ENCODE measurements at places on chromosomes 1 and 21.

GRCh38 chr1:207051191-207051943 lies at the start of gene YOD1:
Gene YOD1, minus strand, starts transcription at chr1:207051208. Its CDS starts 178 bp downstream, at chr1:207051030.
- no peak for DNase-seq

GRCh38 chr1:40708750-40709099 lies 17.2 kb downstream of the NFYC start:
- DNase-seq: no peak

DNA sequence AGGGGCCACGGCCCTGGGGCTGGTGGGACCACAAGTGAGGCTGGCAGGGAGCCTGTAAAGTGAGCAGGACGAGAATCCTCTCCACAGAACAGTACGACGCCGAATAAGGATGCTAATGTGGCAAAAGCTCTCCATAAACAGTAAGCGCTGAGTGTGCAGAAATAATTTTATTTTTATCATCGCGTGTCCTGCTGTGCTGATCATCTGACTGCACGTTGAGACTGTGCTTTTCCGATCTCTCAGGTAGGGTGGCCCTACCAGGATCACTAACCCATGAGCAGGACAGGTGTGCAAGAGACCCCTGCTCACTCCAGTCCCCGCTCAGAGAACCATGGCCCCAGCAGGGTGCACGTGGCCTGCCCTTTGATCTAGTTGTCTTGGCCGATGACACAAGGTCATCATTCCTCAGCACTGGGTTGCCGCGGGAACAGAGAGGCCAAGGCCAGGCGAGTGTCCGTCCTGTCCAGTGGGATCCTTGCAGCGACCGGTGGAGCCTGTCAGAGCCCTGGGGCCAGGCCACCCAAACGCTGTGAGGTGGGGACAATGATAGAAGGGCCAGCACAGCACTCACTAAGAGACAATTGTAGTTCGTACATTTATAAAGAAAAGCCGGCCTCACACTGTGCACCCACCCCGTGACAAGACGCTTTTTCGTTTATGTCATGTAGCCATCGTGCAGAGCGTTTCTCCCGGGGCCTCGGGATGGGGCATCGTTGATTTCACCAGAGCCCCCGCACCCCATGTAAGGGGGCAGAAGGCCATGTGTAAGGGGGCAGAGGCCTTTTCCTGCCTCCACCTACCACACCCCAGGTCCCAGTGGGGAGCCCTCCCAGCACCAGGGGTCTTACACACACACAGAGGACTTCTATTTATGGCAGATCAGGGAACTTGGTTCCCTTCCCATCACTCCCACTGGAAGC lies 52.7 kb upstream of the ADARB1 start:
- DNase-seq: no peak

GRCh38 chr1:5890346-5891106 lies 101.7 kb downstream of the NPHP4 start:
- DNase-seq: no peak

- no peak for DNase-seq
These were observed 33.9 kb upstream of the ASPM start for GRCh38 chr1:197180252-197180878.

DNA sequence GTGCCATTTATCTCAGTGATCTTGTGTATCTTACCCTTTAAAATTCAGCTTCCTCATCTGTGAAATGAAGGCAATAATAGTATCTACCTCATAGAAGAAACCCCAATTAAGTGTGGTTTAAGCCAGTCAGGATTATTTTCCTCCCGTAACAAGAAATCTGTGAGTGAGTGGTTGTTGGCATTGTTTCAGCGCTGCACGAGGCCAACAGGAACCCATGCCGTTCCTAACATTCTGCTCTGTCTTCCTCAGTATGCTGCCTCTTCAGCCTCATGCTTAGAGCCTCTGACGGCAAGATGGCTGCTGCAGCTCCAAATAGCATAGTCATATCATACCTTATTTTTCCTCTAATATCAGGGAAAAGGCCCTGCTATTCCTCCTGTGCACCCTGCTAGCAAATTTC lies 289.7 kb downstream of the TM2D1 start:
- no peak for DNase-seq

GRCh38 chr1:173823781-173824314 lies 625 bp upstream of the DARS2 start:
- no peak for DNase-seq

DNA sequence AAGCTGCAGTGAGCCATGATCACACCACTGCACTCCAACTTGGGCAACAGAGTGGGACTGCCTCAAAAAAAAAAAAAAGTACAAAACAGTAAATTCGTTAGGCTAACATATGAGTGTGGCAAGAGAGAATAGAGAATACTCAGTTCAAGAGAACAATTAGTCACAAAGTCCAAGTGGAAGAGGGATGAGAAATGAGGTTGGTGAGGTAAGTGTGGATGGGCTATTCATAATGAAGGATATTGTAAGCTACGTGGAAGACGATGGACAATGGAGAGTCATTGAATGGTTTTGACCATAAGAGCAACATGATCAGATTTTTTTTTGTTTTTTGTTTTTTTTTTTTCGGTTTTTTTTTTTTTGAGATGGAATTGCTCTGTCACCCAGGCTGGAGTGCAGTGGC lies 34.8 kb downstream of the WDTC1 start:
- no peak for DNase-seq

- no peak for DNase-seq
These were observed 504.0 kb upstream of the OLFM3 start for GRCh38 chr1:102500758-102501157.

DNA sequence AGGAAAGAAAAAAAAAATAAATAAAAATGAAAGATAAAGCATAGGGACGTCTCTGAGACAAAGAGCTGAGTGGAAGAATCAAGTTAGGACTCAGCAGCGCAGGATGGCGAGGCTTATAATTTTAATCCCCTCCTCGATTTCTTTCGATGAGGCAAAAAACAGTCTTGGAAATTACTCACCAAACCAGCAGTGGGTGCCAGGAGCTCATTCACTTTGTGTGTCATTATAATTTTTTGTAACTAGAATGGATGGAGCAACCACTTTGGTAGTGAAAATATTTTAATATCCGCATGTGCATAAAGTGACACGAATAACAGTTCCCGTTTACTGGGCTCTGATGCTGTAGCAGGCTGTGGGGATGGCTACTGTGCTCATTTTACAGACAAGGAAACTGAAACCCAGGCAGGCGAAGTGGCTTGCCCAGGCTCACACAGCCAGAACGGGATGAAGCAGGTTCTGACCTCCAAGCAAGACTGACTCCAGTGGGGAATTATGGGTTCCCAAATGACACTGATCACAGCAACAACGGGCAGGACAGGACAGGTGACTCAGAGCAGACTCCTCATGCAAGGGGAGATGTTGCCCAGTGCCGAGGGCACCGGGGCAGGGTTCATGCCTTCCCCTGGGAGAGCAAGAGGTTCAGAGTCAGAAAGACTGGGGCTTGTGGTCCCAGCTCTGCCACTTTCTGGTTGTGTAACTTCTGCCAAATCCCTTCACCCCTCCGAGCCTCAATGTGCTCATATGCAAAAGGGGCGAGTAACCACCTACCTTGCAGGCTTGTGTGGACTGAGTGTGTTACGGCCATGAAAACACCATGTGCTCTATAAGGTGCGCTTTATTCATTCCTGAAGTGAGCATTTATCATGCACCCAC lies 63.6 kb downstream of the RUNX3 start:
- DNase-seq: no peak

GRCh38 chr1:21603177-21604138 lies 65.7 kb downstream of the RAP1GAP start:
- no peak for DNase-seq

GRCh38 chr1:201531551-201532425 lies 7.1 kb upstream of the NAV1 start:
- DNase-seq: peak; percentile 87

GRCh38 chr1:67485046-67485811 lies 55.0 kb upstream of the SERBP1 start:
- DNase-seq: no peak

DNA sequence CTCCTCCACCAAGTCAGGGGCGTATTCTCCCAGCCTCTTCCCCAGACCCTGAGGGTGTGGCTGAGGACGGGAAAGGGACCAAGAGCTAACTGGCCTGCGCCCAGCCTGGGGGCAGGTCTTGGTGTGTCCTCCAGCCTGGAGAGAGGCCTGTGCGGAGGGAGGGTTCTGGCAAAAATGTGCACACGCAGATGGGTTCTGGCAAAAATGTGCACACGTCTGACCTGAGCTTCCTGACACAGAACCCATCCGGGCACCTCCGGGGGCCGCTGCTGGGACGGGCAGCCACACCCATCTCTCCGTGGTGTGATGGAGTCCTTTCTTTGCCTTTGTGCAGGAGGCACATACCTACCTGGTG lies 23.1 kb upstream of the PKP1 start:
- DNase-seq: peak; percentile 75

DNA sequence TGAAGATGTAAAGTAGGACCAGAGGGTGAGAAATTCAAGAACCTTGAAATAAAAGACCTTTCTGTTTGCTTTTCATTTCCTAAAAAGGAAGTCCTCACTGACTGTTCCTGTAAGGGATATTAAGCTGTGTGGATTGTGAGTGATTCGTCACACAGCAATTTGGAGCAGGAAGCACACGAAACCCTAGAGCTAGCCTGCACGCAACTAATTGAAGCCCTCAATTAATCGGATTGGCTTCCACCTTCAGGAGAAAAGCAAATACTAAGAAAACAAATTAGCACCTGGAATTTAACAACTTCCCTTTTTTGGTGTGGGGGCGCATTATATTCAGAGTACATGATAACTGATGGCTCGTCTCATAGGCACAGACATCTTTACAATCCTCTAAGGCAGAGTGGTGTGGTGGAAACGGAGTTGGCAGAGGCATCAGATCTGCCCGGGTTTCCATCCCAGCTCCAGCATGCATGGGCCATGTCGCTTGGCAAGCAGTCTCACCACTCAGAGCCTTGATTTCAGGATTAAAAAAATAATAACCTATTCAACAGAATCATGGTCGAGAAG lies 95.2 kb downstream of the KCNJ15 start:
- DNase-seq: no peak

DNA sequence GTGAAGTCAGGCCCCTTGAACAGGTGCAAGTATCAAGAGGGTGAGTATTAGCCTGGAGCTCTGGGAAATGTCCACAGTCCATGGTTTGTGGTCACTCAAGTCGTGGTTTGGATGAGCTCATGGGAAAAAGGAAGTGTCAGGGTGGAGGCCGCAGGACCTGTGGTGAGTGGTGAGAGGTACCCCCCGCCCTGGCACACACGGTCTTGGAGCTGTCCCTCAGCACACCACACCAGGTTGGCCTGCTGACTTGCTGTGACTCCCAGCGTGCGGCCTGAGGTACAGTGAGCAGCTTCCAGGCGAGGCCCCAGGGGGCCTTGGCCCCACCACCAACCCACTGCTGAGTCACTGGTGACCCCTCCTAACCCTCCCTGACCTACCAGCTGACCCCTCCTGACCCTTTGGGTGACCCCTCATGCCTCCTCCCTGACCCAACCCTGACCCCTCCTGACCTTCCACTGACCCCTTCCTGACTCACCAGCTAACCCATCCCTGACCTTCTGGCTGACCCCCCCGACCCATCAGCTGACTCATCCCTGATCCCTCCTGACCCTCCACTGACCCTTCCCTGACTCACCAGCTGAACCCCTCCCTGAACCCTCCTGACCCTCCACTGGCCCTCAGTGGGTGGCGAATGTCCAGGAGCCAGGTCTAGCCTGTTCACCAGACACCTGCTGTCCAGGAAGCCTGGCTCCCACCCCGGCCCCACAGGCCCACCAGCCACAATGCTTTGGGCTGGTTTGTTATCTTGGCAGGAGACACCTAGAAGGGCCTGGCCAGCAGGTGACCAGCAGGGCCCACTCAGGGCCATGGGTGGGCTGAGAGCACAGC lies 34.8 kb upstream of the RNF187 start:
- no peak for DNase-seq

GRCh38 chr1:236457775-236458174 lies 63.7 kb downstream of the EDARADD start:
- no peak for DNase-seq

Data from right hindlimb (tissue), 1 donor.